Common myeloid progenitor, CD34-positive (primary cell): ENCODE measurements at places on chromosomes 5 and 9.
A peak's percentile ranks its signal among the peaks of the same experiment; 100 is the strongest.

GRCh38 chr5:63820577-63820976, 141.7 kb downstream of the HTR1A start:
- DNase-seq = peak; percentile 56

- DNase-seq = no peak
Observed at GRCh38 chr5:143896516-143896915, 84.6 kb downstream of the HMHB1 start.

GRCh38 chr9:133141833-133142595, 21.0 kb upstream of the RALGDS start:
- DNase-seq = peak; percentile 60

- no peak for DNase-seq
Observed at GRCh38 chr5:148831590-148832565, 5.5 kb downstream of the ADRB2 start.

- peak; percentile 69 for DNase-seq
Observed at GRCh38 chr9:90975781-90976538, 174.3 kb downstream of the SYK start.

DNA sequence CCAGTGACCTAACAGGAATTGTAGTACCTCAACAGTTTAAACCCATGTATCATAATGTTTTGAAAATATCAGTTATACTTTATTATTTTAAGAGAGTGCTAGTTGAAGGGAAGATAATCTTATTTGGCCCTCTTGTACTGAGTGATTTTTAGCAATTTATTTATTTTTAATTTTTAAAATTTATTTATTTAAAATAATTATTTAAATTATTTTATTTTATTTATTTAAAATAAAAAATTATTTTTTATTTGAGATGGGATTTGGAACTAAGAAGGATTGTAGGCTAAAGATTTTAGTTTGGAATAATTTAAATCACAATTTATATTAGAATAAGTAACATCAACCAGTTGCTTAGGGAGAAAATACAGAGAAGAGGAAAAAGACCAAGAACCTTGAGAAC, 54.2 kb downstream of the NAA35 start:
- DNase-seq = no peak

DNA sequence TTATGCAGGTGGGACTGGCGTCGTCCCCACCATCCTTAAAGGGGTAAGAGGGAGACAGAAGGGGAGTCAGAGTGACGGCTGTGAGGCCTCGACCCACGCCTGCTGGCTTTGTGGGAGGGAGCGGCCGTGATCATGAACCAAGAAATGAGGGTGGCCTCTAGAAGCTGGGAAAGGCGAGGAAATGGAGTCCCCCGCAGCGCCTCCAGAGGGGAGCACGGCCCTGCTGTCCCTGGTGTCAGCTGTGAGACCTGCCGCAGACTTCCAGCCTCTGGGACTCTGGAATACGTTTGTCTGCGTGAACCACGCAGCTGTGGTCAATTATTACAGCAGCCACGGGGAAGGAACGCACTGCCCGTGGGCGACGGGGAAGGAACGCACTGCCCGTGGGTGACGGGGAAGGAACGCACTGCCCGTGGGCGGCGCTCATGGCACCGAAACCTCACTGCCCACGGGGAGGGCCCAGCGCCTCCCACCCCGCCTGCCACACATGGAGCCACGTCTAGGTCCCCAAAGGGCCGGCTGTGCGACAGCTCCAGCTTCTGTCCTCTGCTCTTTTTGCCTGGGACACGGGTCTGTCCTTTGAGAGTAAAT, 108.8 kb upstream of the RAPGEF1 start:
- DNase-seq = no peak

- peak; percentile 90 for DNase-seq
Observed at GRCh38 chr5:177405805-177406204, 3.6 kb downstream of the F12 start.

DNA sequence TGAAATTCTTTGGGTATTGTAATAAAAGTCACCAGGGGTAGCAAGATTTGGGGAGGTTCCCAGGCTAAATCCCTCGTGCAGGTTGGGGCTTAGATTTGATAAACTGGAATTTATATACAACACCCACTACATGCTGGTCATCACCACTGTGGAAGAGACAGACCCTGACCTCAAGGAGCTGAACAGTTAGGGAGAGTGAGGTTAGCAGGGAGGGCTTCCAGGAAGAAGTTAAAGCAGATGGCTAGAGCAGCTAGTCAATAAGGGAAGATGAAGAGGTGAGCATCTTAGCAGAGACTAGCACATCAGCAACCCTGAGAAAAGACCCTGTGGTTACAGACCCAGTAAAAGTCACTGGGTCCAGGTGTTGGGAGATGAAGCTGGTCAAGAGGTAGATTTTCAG, 6.4 kb downstream of the CTSL start:
- no peak for DNase-seq

- DNase-seq = no peak
Observed at GRCh38 chr5:180910735-180911134, 11.8 kb downstream of the BTNL8 start.

DNA sequence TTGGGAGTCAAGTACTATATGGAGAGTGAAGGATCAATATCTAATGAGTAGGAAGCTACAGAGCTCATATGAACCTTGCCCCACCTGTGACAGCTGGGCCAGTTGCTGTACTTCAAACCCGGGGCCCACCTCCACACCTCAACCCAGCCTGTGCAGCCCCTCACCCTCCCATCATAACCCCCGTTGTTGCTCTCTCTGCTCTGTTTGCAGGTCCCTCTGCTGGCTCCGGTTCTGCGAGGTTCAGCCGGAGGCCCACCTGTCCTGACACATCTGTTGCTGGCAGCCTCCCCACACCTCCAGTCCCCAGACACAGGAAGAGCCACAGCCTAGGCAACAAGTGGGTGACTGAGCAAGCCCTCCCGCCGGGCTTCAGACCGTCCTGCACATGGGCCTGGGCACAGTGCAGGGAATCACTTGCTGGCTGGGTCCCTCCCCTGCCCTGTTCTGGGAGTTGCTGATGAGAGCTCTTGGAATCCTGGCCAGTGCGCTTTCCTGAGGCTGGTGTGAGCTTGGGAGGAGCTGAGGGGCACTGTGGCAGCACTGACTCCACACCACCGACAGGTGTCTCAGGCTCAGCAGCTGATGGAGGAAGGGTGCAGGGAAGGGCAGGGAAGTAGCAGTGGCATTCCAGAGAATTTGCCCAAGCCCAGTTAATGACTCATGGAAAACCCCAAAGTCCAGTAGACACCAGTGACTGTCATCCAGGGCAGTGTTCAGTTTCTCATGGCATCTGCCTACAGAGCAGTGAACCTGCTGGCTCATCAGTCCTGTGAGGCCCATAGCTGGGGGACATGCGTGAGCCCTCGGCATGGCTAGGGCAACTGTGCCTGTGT, 69.5 kb upstream of the GARNL3 start:
- DNase-seq = no peak

- DNase-seq = no peak
Observed at GRCh38 chr9:73979894-73980264, 517.3 kb upstream of the RORB start.

DNA sequence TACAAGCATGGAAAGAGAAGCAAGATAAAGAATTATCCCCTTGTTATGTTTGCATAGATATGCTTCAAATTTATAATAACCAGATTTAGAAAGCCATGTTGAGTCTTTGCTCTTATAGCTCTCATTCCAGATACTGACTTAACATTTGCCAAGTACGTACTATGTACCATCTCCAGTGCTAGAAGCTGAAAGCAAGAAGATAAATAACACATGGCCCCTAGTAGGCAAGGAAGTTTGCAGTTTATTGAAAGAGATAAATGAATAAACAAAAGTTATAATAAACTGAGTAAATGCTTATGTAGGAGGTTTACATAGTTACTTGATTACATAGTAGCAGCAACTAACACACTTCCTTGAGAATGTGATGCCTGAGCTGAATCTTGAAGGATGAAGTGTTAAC, 628.4 kb downstream of the HINT1 start:
- no peak for DNase-seq

GRCh38 chr5:111680737-111681413, 76.1 kb downstream of the NREP start:
- no peak for DNase-seq

- DNase-seq = no peak
Observed at GRCh38 chr9:91474656-91475055, 51.0 kb upstream of the NFIL3 start.

DNA sequence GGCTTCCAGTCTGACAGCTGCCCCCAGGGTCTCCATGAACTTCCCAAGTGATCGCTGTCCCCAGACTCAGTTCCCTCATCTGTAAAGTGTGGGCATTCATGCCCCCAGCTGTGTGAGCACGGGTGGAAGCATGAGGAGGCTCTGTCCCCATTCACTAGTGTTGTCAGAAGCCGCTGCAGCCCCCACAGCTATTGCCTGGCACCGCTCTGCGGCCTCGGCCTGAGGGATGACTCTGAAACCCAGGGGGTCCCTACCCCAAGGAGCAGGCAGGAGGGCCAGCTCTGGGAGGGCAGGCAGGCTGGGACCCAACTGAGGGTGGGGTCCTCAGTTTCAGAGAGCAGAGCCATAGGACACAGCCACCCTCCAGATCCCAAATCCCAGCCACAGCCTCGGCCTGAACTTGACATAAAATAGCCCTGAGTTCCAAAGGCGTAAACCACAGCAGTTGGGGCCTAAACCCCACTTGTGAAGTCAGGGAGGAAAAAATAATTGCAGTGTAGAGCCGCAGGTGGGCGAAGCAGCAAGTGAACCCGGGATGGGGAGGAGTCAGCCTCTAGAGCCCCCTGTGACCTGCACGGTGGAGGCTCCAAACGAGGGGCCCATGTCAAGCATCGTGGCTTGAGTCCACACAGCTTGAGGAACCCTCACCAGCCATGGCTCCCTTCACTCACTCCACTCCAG, 66.0 kb upstream of the ADAMTS2 start:
- DNase-seq = no peak
